ENCODE measurements at places on chromosomes 3 and 15.

- no peak for DNase-seq
Measured at GRCh38 chr3:59469948-59470723, 420.3 kb upstream of the CFAP20DC start.

DNA sequence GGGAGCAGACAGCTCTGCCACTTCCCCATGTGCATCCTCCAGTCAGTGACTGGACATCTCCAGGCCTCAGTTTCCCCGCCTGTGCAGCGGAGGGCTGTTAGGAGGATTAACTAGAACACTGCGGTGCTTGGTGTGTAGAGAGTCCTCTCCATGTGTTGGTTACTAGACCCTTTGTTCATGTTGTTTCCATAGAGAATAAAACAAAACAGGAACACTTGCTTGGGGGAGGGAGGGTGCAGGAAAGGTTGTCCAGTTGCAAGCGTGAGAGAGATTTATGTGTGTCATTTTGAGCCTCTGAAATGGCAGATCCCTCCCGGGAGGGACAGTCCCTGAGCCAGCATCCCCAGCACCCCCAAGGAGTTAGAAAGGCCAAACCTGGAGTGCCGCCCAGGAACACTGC lies 184.0 kb upstream of the LYSMD4 start:
- no peak for DNase-seq

GRCh38 chr3:190118438-190118837 lies 2.3 kb downstream of the P3H2 start:
- no peak for DNase-seq

GRCh38 chr3:172159376-172159775 lies 120.0 kb downstream of the FNDC3B start:
- no peak for DNase-seq

- DNase-seq, result no peak
Measured at GRCh38 chr3:3356846-3357245, 177.4 kb upstream of the CRBN start.

DNA sequence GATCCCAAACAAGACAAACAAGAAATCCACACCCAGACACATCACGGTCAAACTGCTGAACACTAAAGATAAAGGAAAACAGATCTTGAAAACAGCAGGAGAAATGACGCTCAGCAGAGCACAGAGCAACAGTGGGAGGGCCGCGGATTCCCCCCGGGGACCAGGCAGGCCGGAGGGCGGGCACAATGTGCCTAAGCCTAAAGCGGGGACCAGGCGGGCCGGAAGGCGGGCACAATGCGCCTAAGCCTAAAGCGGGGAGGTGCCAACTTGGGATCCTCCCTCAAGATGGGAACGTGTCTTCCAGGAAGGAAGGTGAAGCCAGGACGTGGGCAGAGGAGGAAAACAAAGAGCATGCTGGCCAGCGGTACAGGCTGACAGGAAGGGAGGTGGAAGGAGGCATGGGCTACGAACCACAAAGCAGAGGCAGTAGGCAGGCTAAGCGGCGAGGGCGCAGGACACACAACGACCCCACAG lies 31.1 kb downstream of the CYFIP1 start:
- DNase-seq, result no peak

- DNase-seq, result no peak
Measured at GRCh38 chr15:90807786-90808086, 60.7 kb upstream of the FURIN start.

GRCh38 chr3:177353140-177353539 lies 155.9 kb upstream of the TBL1XR1 start:
- no peak for DNase-seq

DNA sequence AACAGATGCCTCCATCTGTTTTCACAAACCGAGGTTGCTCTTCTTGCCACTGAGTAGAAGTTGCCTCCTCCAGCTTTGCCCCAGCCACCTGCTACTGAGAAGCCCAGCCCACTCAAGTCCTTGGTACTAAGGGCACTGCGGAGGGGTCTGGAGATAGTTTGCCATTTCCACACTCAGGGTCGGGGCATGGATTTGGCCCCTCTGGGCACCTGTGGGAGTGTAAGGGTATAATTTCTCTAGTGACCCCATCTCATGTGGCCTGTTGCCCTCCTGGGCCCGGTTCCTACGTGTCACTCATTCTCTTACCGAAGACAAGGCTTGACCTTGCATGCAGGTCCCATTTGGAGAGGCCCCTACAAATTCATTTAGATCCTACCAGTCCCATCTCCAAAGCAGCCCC lies 79.0 kb downstream of the THSD4 start:
- no peak for DNase-seq

DNA sequence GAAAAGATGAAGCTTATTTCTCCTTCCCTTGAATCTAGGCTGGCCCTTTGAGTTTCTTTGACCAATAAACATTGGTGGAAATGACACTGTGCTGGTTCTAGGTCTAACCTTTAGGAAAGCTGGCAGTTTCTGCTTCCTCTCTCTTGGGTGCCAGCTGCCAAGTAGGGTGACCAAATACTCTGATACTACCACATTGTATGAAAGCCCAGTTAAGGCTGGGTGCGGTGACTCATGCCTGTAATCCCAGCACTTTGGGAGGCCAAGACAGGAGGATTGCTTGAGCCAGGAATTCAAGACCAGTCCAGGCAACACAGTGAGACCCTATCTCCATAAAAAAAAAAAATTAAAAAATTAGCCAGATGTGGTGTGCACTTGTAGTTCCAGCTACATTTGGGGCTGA lies 320.7 kb downstream of the ZNF621 start:
- no peak for DNase-seq

DNA sequence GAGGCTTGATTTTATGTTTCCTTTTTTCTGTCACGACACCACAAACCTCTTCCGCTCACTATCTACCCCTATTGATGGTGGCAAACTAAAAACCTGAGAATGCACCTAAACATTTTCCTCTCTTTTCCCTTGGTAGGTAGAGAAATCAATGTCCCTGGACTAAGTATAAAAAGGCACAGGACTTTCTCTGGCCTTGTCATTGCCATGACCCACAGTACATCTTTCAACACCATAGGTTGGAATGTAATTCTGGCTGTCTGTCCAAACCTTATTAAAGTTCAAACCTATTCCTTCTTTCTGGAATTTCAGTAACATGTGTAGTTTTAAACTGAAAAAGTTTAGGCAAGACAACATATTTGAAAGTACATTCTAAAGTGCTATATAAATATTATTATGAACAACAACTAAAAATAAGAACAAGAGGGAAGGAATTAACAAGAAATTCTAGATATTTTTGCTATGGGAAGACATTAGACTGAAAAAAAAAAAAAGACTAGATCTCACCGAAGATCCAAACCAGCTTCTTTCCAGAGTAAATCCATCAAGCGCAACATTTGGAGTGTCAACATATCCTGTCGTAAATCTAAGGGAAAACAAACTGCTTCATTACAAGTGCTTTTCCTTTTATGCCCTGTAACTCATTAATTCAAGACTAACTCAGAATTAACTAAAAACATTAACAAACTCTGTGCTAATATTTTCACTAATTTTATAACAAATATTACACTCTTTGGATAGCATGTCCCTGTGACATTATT lies 73.1 kb downstream of the FAIM start:
- DNase-seq, result no peak

DNA sequence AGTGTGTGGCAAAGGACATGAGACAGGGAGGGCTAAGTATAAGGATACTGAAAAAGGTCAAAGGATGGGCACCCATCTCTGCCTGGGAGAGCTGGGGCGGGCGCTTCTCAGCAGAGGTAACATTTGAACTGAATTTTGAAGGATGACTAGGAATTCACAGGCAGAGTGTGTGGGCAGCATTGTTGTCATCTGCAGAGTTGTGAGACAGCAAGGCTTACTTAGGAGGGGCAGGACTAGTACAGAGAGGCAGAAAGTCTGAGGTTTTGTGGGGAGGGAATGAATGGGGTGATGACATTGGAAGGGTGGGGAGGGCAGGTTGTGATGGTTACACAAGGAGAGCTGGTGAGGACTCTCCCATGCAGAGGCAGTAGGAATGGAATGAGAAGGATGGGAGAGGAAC lies 84.1 kb upstream of the PRR23C start:
- no peak for DNase-seq

DNA sequence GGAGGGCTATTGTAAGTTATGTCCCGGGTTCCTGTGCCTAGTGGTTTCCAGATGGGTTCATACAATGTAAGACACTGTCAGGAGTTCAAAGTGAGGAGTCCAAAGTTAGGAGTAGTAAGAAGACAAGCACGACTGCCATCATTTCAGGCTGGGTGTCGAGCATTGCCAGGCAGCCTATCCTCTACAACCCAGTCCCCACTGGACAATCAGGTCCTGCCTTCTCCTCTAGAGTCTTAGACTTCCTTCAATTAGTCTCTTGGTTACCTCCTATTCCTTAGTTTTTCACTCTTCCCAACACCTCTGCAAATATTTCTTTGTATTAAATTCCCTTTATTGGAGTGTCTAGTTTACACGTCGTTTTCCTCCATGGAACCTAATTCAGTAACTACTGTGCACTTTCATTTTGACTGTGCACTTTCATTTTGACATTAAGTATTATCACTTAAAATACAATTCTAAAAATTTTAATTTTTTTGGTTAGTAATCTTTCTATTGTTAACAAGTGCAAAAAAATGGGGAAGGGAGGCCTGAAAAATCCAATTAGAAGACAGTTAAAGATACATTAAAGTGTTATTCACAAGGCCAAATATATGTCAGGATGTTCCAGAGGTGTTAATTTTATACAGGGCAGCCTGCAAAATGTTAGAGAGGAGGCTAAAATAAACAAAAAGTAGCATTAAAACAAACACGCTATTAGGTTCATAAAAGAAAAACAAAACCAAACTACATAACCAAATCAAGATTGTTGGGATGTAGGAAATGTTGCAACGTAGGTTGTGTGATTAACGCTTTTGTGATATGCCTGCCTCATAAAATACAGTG lies 155.3 kb downstream of the TBL1XR1 start:
- no peak for DNase-seq

GRCh38 chr15:51186181-51186705 lies 91.5 kb upstream of the TNFAIP8L3 start:
- DNase-seq, result no peak

DNA sequence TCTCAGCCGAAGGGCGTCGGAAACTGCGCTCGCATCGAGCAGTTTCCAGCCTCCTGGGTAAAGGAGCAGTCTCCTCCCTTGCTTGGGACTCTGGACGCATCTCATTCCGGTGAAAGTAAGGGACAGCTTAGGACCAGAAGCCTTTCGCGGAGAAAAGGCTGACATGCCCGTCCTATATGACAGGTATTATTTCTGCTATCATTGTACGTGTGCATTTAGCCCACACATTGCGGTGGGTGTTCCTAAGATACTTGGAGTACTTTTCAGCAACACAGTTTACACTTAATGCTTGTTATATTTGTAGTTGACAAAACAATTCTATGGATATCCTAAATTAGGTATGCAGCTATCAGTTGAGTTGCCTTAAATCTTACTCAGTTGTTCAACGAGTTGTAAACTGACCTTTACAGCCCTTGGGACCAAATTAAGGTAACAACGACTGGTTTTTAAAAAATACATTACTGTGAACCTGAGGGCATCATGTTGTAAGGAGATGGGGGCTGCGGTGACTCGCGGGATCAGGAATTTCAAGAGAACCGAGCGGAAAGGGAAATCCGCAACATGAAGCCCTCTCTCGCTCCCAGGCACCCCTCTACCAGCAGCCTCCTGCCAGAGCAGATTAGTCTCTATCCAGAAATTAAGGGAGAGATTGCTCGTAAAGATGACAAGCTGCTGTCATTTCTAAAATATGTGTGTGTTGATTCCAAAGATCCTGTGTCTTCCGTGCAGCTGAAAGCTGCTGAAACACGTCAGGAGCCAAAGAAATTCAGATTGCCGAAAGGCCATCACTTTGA lies 632 bp upstream of the COPS2 start:
- peak; percentile 72 for DNase-seq

DNA sequence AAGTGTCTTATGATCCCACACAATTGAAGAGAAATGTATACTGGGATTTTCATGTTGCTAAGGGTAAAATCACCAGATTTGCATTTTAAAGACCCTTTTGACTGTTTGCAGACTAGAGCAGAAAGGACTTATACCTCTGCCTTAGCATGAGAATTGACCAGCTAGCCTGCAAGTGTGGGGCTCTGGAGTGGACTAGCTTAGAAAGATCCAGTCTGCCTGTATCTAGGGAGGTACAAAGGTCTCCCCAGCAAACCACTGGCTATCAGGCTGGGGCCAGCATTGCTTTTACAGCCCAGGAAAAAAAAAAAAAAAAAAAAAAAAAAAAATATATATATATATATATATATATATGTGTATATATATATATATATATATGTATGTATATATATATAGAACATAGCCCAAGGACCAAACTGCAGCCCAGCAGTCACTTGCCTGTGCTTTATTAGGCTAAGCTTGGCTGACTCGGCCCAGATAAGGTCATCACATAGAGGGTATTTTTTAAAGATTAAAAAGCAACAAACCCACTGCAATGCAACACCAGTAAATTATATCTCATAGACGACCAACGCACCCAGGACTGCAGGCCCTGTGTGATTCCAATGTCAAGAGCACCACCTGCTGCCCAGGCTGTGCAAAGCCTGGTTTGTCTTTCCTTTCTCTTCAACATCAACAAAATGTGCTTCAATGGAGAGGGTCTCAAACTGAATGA lies 63.7 kb downstream of the DCLK3 start:
- peak; percentile 95 for DNase-seq

DNA sequence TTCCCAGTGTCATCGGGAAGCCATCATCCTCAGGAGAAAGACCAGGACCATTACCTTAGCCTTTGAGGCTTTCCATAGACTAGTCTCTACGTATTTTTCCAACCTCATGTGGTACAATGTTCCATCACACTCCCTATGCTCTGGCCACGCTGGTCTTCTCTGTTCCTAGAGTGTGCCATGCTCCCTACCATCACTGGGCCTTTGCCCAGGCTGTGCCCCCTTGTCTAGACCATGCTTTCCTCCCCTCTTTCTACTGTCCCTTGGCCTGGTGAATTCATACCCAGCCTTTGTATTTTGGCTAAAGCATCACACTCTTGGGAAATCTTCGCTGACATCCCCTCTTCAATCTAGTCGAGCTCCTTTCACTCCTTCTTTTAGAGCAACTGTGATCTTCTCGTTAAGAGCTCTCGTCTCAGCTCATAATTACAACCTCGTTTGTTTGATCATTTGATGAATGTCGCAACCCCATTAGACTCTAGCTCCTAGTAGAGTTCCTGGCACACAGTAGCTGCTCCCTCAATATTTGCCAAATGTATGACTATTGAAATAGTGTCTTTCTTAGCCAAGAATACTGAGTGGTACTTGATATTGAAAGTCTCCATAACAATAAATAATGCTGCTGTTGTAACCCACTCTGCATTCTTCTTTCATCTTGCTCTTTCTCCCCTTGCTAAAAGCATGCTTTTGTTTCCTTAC lies 100.2 kb upstream of the FAM3D start:
- DNase-seq, result no peak

- no peak for DNase-seq
Measured at GRCh38 chr3:160372780-160373179, 26.2 kb downstream of the IFT80 start.

GRCh38 chr15:94287794-94288246 lies 56.5 kb downstream of the MCTP2 start:
- no peak for DNase-seq

Data from posterior cingulate gyrus (tissue), 11 donors.